ENCODE measurements at places on chromosomes 12 and 14.

GRCh38 chr14:76267322-76268046 is 108.5 kb upstream of the ESRRB start:
- peak; percentile 9 for DNase-seq

GRCh38 chr12:9925705-9926393 is 6.3 kb downstream of the CLEC2A start:
- DNase-seq, result peak; percentile 29

DNA sequence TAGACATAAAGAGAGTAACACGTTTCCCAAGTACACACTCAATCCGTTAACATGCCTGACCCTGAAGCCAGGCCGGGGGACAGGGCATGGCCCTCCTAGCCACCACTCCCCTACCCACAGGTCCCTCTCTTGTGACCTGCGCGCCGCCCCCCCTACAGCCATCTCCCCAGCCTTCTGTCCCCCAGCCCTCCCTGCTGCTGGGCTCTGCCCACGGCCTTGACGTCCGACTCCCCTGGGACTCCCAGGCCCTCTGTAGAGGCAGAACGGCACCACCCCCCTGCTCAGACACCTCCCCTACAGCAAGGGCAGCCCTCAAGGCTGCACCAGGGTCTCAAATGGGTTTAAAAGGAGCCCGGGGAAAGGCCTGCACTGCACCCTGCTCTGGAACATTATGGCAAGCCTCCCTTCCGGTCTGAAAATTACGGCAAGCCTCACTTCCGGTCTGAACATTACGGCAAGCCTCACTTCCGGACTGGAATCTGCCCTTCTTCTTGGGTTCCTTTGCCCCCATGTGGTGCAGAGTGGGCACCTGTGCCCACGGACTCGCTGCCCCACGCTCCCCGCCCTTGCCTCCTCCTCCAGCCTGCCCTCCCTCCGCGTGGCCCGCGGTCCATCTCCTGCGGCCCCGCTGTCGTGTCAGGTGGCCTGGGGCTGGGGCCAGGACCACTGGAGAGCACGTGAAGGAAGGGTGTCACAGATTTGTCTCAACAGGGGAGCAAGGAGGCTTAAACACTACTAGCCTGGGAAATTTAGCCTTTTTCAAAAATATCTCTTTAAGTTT is 77.6 kb downstream of the MOK start:
- DNase-seq, result no peak

DNA sequence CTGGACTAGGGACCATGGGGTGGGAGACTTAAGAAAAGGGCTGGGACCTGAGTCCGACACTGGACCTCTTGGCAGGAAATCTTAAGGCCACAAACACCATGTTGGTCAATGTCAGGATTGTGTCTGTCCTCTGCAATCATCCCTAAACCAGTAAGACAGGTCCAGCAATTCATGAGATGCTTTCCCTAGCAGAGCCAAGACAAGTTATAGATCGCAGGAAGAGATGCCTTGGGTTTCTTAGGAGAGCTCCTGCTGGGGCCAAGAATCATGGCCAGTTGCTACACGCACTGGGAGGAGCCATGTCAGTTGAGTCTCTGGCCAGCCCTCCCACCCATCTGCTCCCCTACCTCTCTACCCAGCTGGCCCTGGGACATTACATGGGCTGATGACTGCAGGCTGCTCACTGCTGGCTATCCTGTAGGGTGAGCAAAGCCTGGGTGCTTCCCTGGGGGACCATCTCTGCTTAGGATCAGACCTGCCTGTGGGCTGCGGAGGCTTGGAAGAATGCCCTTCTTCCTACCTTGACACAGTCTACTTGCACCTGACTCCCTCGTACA is 14.2 kb downstream of the PLEKHH1 start:
- DNase-seq, result no peak

DNA sequence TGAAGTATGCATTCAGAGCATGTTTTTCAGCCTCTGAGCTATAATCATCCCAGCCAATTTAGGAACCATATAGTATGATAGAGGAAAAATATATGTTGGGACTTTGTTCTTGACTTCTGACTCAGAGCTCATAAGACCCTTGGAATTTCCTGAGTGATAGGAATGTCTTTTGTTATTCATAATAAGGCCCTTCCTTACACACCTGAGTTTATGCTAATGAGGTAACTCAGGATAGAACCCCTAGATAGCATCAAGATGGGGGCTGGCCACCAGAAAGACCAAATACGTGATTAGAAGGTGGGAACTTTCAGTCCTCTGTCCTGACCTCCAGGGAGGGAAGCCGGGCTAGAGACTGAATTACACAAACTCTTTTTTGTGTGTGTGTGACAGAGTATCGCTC is 32.4 kb upstream of the PLEK2 start:
- DNase-seq, result no peak

- no peak for DNase-seq
These were observed 31.5 kb upstream of the FGF6 start for GRCh38 chr12:4477129-4477528.

- peak; percentile 46 for DNase-seq
These were observed 31.5 kb downstream of the TMEM63C start for GRCh38 chr14:77212943-77213678.

DNA sequence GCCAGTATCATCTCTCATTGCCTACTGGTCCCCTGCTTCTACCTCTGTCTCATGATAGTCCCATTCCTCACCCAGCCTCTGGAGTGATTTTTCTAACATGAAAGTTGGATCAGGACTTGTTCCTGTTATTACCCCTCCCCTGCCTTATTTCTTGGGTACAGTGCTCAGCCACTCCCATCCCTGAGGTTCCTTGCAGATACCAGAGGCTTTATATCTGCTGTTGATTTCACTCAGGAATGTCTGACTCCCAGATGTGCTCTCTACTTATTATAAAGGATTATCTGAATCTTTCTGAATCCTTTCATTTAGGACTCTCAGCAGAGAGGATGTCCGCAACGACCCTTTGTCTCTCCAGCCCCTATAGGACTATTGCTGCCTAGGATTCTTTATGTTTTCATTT is 111.2 kb downstream of the LRRK2 start:
- DNase-seq, result no peak

- no peak for DNase-seq
These were observed 37.5 kb downstream of the SLC38A4 start for GRCh38 chr12:46788072-46788887.
